ENCODE measurements at places on chromosomes 4 and X.

DNA sequence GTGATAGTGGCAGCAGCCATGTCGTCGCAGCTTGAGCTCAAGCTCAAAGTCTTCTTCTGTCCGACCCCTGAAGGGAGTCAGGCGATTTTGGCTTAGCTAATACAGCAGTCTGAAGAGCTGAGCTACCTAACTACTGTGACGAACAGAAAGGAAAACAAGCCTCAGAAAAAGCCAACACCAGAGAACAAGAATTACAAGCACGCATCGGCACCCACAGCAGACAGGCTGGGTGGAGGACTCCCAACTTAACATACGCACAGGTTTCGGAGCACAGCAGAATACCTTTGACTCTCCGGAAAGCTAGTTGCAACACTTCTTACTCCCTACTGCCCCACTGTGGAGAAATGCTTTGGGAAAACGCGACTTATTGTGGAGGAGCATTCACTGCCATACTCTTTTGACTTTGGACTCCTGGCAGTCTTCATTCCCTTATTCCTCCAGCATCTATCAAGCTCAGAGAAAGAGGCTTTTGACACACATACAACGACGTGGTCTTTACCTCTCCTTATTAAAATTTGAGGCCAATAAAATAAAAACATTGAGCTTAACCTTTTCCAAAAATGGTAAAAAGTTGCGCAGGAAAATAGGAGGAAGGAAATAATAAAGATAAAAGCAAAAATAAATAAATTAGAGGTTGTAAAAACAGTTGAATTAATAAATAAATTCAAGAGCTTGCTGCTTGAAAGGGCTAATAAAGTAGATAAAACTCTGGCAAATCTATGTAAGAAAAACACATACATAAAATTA lies 41.3 kb upstream of the GPC3 start:
- DNase-seq: peak; percentile 53

DNA sequence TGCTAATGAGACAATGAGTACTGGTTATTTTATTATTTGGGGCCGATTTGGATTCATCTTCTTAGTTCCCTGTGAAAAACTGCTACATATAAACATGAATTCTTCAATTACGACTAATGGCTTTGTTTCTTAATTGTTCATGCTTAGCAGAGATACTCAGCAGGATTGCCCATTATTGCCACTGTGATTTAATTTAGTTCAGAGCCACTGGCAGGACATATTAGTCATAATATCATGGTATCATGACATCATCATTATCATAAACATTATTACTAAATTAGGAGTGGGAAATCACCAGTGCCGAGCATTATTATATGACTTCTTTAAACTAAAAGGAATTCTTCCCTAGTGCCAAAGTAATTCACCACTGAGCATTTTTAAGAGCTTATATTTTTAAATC lies 201.4 kb downstream of the SPOCK3 start:
- peak; percentile 45 for DNase-seq

DNA sequence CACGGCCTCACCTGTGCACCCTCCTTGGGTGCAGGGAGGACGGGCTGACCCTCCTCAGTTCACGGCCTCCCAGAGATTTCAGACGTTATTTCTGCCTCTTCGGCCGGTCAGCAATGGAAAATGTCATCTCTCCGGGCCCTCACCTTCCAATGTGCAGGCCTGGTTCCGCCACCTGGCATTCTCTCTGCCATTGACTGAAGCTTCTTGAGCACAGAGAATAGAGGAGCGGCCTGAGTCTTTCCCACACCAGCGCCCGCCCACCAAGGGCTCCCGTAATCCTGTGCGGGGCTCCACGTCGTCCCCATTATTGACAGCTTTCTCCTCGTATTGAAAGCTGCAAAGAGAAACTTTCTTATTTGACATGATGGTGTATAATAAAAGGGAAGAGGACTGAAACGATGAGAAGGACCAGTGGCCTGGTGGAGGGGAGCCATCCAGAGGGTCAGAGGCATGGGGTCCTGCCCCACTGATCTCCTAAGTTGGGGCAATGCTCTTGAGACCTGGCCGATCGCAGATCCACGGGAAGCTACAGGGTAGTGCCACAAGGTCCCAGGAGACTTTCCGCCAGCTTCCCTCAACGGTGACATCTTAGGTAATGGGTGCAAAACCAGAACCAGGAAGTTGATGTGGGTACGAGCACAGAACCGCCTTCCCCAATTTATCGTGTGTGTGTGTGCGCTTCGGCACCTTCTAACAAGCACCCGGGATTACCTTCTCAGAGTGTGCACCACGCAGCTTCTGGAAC lies 20.6 kb downstream of the HTRA3 start:
- no peak for DNase-seq

GRCh38 chr4:40454816-40455215 lies 119.7 kb downstream of the CHRNA9 start:
- DNase-seq: no peak

GRCh38 chrX:68658530-68658929 lies 11.1 kb downstream of the STARD8 start:
- DNase-seq: no peak

GRCh38 chr4:146165221-146165620 lies 10.3 kb upstream of the LSM6 start:
- DNase-seq: no peak

DNA sequence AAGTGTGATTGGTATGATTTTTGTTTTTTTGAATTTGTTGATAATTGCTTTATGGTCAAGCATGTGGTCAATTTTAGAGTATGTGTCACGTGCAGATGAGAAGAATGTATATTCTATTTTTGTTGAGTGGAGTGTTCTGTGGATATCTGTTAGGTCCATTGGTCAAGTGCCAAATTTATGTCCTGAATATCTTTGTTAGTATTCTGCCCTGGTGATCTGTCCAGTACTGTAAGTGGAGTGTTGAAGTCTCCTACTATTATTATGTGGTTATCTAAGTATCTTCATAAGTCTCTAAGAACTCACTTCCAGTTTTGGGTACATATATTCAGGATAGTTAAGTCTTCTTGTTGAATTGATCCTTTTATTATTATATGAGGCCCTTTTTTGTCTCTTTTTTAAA lies 372.9 kb upstream of the MAOA start:
- DNase-seq: no peak

GRCh38 chr4:184237612-184238011 lies 19.9 kb upstream of the ENPP6 start:
- DNase-seq: no peak

DNA sequence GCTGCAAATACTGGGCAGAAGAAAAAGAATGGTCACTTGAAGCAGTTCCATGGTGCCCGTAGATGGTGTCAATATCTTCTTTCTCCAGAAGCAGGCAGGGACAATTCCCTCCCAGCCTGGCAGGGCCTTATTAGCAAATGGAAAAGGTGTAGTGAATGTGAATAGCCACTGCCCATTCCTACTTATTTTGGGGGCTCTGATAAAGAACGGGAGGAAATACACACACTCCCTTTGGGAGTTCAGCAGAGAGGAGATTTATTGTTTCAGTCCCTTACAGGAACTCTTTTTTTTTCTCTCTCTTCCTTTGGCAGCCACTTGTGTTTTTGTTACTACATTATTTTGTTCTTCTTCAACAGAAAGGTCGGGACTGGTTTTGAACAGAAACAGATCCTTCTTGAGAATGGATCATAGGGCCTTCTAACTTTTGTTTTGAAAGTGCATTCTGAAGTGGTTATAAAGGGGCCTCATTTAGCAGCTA lies at the start of gene EMCN:
EMCN (minus strand) TSS at position 159 of the 478 bp plus-strand sequence; CDS start at position 51, 108 bp downstream.
- DNase-seq: peak; percentile 15

GRCh38 chr4:135670548-135670947 lies 1469.0 kb upstream of the PABPC4L start:
- DNase-seq: no peak

DNA sequence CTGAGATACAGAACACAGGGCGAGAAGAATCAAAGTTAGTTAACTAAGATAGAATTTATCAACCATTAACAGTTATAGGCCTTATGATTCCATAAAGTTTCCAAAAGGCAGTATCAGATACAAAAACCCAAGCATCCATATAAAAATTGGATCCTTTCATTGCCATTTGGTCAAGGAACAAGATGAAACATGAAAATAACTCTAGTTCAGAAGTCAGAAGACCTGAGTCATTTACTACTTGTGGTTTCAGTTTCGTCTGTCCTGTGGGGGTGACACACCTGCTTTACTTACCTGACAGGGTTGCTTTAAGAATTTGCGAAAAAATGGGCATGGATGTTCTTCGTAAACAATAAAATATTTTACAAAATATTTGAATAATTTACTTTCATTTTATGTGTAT lies 130.8 kb downstream of the ANAPC10 start:
- DNase-seq: no peak

All from fibroblast of upper back skin (primary cell).